ENCODE measurements at places on chromosomes 16 and 17.
A peak's percentile ranks its signal among the peaks of the same experiment; 100 is the strongest.

- DNase-seq: no peak
Measured at GRCh38 chr16:26645614-26646013, 421.1 kb upstream of the C16orf82 start.

DNA sequence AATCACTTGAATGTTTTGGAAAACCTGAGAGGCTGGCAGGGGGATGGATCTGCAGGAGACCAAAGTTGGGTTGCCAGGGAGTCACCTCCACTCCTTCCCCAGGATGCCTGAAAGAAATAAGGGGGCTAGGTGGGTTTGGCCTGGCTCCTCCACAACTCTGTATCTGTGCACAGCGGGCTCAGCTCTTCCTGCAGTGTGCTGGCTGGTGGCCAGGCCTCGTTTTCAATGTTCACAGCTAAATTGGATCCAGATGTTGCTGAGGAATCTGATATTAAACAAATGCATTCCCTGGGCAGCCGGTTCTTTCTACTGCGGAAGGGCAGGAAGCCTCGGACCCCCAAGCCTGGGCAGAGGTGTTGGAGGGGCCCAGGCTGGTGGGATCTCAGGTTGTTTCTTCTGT is 106.2 kb downstream of the N4BP1 start:
- DNase-seq: no peak

DNA sequence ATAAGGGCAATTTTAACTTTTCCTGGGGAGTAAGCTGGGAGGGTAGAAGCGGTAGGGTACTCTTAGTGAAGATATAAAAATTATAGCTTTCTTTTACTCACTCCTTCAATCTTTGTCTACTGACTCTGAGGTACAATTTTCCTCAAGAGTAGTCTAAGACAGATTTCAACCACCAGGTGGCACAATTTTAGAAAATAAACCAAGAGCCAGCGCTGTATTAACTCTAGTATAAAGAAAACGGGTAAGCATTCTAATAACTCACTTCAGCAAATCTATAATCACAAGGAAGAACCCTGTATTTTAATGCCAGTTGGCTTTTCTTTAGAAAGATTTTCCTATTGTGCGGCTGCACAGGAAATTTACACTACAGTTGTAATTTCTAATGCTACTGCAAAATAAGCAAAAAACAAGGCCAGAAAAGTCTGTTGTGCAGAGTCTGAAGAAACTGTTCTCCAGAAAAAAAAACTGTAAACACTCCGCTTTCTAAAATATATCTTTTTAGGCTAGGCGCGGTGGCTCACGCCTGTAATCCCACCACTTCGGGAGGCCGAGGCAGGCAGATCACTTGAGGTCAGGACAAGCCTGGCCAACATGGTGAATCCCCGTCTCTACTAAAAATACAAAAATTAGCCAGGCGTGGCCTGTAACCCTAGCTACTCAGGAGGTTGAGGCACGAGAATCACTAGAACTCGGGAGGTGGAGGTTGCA is 1.9 kb downstream of the CMC2 start:
- DNase-seq: peak; percentile 53

DNA sequence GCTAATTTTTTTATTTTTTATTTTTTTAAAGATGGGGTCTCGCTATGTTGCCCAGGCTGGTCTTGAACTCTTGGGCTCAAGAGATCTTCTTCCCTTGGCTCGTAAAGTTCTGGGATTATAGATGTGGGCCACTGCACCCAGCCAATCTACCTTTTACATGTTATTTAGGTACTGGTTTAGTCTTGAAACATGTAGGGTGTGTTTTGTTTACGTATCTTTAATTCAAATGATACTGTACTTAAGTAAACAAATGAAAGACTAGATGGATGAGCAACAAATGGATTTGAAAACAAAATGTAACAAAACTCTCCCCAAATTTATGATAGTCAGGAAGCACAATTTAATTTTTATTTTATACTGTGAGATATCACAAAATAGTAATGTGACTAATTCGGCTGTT is 207.7 kb downstream of the LGALS9B start:
- DNase-seq: no peak

All from naive B cell (primary cell).